ENCODE measurements at places on chromosomes 3 and 15.

DNA sequence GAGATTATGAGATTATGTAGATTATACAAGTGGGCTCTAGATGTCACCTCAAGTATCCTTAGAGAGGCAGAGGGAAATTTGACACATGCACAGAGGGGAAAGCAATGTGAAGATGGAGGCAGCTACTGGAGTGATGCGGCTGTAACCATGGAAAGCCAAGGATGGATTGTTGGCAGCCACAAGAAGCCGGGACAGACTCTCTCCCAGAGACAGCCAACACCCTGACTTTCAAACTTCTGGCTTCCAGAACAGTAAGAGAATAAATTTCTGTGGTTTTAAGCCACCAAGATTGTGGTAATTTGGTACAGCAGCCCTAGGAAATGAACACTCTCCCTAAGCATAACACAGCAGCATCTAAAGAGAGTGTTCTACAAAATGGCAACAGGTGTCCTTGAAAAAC, 34.4 kb upstream of the PRICKLE2 start:
- no peak for DNase-seq

DNA sequence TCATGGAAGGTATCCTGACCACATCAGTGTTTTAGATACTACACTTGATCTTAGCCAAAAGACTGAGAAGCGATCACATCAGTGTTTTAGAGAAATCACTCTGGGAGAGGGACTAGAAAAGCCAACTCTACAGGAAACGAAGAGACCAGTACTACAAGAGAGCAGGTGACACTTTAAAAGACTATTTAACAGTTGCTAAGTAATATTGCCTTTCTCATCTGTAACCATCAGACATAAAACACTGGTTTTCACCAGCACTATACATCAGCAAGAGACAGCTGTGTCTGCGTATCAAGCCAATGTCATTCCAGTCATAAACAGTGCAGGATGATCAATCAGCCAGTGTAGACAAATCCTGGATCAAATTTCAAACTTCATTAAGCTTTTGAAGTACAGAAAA, 66.7 kb downstream of the GLB1 start:
- no peak for DNase-seq

GRCh38 chr15:101000271-101000681, 81.1 kb downstream of the LRRK1 start:
- DNase-seq, result no peak

DNA sequence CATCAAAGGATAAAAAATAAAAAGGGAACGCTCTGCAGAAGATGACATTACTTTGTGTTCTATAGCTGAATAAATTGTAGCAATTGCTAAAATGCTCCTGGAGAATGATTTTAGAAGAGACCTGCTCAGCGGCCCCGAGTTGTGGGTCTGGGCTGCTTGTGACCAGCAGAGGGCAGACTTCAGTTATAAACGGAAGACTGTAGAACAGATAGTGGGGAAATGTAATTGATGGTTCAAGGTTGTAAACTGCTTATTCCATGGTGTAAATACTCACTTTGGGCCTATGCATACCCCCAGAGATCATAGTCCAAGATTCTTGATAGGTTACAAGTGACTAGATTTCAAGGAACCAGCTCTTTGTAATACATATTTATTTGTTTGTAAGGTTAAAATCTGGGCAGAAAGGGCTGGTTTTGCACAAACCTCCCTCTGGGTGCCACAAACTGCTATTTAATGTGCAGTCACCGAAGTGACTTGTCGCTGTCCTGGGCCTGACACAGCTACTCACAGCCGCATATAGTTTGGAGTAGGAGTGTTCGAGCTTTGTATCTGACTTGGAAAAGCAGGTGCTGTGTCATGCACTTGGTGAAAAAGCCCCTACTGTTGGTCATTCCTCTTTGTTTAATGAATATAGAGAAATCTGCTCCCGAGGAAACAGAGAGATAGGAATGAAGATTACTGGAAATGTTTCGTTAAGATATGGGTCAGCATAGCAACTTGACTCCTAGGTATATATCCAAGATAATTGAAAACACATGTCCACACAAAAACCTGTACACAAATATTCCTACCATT, 34.7 kb upstream of the NDUFB4 start:
- peak; percentile 47 for DNase-seq

- no peak for DNase-seq
These were observed 96.6 kb upstream of the LRIG1 start for GRCh38 chr3:66597308-66597863.

- no peak for DNase-seq
These were observed 3.5 kb downstream of the PDE12 start for GRCh38 chr3:57559526-57559925.
